ENCODE measurements at places on chromosomes 5 and 9.

DNA sequence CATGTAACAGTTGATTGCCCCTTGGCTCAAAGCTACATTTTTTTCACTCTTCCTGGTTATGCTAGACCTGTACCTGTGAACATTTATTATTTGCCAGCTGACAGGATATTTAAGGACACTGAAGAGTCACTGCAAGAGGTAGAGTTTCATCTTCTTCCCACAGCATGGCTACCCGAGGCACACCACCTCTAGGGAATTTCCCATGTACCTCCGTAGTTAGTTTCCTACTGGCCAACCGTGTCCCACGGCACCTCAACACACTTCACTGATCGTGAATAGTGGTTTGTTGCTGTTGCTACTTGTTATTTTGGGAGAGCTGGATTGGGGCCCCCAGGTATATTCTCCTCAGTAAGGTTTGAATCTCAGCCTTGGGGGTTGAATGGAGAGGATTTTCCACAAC, 648.6 kb downstream of the SEMA5A start:
- DNase-seq, result no peak
- H3K4me1 ChIP-seq, result no peaks in the 10 kb centered on the region
- no peak overlapping the region for H3K27ac ChIP-seq
- no peaks in the 10 kb centered on the region for H3K36me3 ChIP-seq

- DNase-seq, result no peak
- H3K4me3 ChIP-seq, result no peak overlapping the region
- H3K4me1 ChIP-seq, result no peaks in the 10 kb centered on the region
- H3K27ac ChIP-seq, result no peak overlapping the region
- no peaks in the 10 kb centered on the region for H3K36me3 ChIP-seq
Observed at GRCh38 chr5:163649514-163649913, 144.1 kb downstream of the MAT2B start.

DNA sequence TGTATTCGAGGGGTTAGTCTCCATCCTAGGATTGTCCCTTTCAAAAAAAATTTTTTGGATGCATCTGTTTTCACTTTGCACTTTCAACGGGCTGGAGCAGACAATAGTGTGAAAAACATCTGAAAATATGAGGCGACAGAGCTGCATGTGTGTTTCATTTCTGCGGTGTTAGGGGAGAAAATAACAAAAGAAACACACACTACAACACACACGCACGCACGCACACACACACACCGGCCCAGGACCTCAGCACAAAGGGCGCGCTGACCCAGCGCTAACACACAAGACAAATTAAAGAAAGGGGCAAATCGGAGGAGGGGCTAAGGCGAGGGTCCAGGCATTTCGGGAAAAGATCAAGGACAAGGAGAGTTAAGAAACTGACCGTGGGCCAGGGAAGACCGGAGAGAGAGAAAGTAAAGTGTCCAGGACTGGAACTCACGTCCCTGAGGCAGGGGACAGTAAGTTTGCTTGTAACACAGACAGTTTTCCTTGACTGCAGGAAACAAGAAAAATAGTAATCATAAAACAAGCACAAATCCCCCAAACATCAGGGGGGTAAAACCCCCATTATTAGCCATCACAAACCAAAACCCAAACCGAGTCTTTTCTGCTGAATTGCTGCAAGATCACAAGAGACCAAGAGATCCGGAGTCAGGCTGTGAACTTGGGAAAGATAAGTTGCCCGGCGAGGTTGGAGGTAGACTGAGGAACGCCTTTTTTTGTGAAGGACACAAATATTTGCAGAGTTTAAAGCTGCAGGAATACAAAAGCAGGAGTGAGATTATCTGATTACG, 302.1 kb downstream of the PARP8 start:
- no peak for DNase-seq
- peaks cover 6% of the 10 kb centered on the region for H3K4me1 ChIP-seq
- H3K27ac ChIP-seq, result no peak overlapping the region
- H3K27me3 ChIP-seq, result peaks cover 59% of the 10 kb centered on the region
- peak overlapping the region; percentile 2 for H3K4me3 ChIP-seq

- H3K4me3 ChIP-seq, result no peak overlapping the region
- H3K4me1 ChIP-seq, result peaks cover 63% of the 10 kb centered on the region
- H3K36me3 ChIP-seq, result no peaks in the 10 kb centered on the region
- peak; percentile 53 for DNase-seq
- peak overlapping the region; percentile 93 for H3K27ac ChIP-seq
Observed at GRCh38 chr5:150322202-150322601, 19.5 kb upstream of the ARSI start.

DNA sequence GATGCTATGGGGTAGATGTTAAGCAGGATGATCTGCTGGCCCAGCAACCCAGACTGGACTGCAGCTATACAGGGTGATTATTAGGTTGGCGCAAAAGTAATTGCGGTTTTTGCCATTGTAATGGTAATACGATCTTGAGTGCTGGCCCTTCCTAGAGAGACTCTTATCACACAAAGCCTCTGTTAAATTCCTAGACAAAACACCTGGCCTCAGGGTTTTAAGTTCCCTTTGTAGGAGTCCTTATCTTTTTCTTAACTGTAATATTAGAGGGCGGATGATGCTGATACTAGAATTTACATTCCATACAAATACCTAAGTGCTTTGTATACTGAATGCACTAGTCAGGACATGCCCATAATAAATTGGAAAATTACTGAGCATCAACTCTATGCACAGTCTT, 222.2 kb downstream of the NDUFS4 start:
- no peaks in the 10 kb centered on the region for H3K27me3 ChIP-seq
- peak; percentile 66 for DNase-seq
- no peaks in the 10 kb centered on the region for H3K36me3 ChIP-seq

- H3K4me1 ChIP-seq, result peaks cover 12% of the 10 kb centered on the region
- H3K4me3 ChIP-seq, result peak overlapping the region; percentile 96
- DNase-seq, result no peak
- H3K36me3 ChIP-seq, result peaks cover 3% of the 10 kb centered on the region
- H3K27me3 ChIP-seq, result no peaks in the 10 kb centered on the region
Observed at GRCh38 chr5:34930462-34930844, 1.1 kb downstream of the DNAJC21 start.

- H3K27me3 ChIP-seq, result peaks cover 4% of the 10 kb centered on the region
- H3K4me1 ChIP-seq, result peaks cover 8% of the 10 kb centered on the region
- H3K36me3 ChIP-seq, result no peaks in the 10 kb centered on the region
Observed at GRCh38 chr5:56102889-56103288, 108.1 kb upstream of the IL6ST start.

DNA sequence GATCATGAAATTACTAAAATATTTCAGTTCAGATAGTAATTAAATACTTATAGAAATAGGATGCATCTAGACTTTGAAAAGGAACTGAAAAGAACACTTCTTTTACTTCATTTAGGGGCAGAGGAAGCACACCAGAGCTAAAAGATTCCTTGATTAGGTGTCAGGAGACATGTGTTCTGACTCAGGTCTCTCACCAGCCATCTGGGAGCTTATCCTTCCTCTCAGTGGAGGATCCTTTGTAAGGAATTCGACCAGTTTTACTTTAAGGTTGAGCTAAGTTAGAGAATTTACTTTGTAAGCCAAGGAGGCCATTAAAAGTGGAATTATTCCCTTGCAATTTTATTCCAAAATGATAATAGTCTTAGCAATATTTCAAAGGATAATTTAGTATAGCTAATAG, 16.7 kb downstream of the VCAN start:
- no peak overlapping the region for H3K27ac ChIP-seq
- no peak for DNase-seq
- no peaks in the 10 kb centered on the region for H3K27me3 ChIP-seq
- no peak overlapping the region for H3K4me3 ChIP-seq

GRCh38 chr9:98271479-98271878, 16.0 kb upstream of the TBC1D2 start:
- no peaks in the 10 kb centered on the region for H3K36me3 ChIP-seq
- H3K27me3 ChIP-seq, result no peaks in the 10 kb centered on the region
- H3K4me1 ChIP-seq, result no peaks in the 10 kb centered on the region
- DNase-seq, result no peak
- no peak overlapping the region for H3K27ac ChIP-seq

- peaks cover 1% of the 10 kb centered on the region for H3K27me3 ChIP-seq
- DNase-seq, result no peak
- peaks cover 7% of the 10 kb centered on the region for H3K4me1 ChIP-seq
- H3K4me3 ChIP-seq, result no peak overlapping the region
- no peak overlapping the region for H3K27ac ChIP-seq
Observed at GRCh38 chr5:150129454-150129812, 26.2 kb downstream of the PDGFRB start.

All from keratinocyte (primary cell).